B cell (primary cell): ENCODE measurements at places on chromosomes 7 and 10. TPM values are rescaled to one million over a fixed set of nuclear protein-coding genes. Genes with fewer than 3 reads are reported as not detected.

Gene PAX4
- not detected in 2 replicates for total RNA-seq

Gene DLG5
- total RNA-seq: 0.54 and 1.1 TPM in 2 replicates

Gene CYP3A7
- total RNA-seq: not detected in 2 replicates

Gene FAM25C
- not detected in 2 replicates for total RNA-seq

Gene SLC26A5
- total RNA-seq: not detected in 2 replicates

Gene DENND2A
- not detected in 2 replicates for total RNA-seq

Gene ITGA8
- total RNA-seq: not detected in 2 replicates

Gene RAB19
- total RNA-seq: 0.37 and 0.51 TPM in 2 replicates

Gene CRPPA
- total RNA-seq: 0.87 and 1.2 TPM in 2 replicates

Gene CYP2C8
- total RNA-seq: 1.4 and 1.9 TPM in 2 replicates

Gene ACTA2
- 1.6 and 1.8 TPM in 2 replicates for total RNA-seq

Gene SPDYE16
- total RNA-seq: 0.53 and 0.69 TPM in 2 replicates

Gene AGR3
- total RNA-seq: not detected in 2 replicates

Gene DPP6
- total RNA-seq: not detected in 2 replicates

Gene EBLN1
- total RNA-seq: not detected in 2 replicates

Gene LRRD1
- 0.15 and 0.17 TPM in 2 replicates for total RNA-seq

Gene PDK4
- 6.8 and 7.1 TPM in 2 replicates for total RNA-seq

Gene CFTR
- not detected in 2 replicates for total RNA-seq

Gene CALML5
- total RNA-seq: not detected in 2 replicates

Gene GNAT3
- total RNA-seq: not detected in 2 replicates

Gene GIMAP8
- total RNA-seq: 0.47 and 0.78 TPM in 2 replicates

Gene FAM237B
- not detected in 2 replicates for total RNA-seq

Gene EVX1
- total RNA-seq: not detected in 2 replicates

Gene ZNF316
- 72.6 and 76.9 TPM in 2 replicates for total RNA-seq

Gene DYDC2
- not detected in 2 replicates for total RNA-seq

Gene NPC1L1
- total RNA-seq: not detected in 2 replicates

Gene ODAD2
- not detected in 2 replicates for total RNA-seq

Gene LHFPL3
- total RNA-seq: not detected in 2 replicates

Gene TMEM176B
- total RNA-seq: 0.25 and 0.73 TPM in 2 replicates

Gene SPAM1
- not detected in 2 replicates for total RNA-seq

Gene EEPD1
- total RNA-seq: 3.8 and 4.1 TPM in 2 replicates

Gene HERC4
- total RNA-seq: 118 and 126 TPM in 2 replicates

Gene TMEM176A
- total RNA-seq: not detected in 2 replicates

Gene MYL7
- not detected in 2 replicates for total RNA-seq

Gene SOSTDC1
- total RNA-seq: not detected in 2 replicates

Gene CEP55
- total RNA-seq: 0.19 and 0.27 TPM in 2 replicates

Gene ZNF138
- 23.0 and 26.6 TPM in 2 replicates for total RNA-seq

Gene C7orf57
- total RNA-seq: not detected in 2 replicates

Gene TMEM120A
- total RNA-seq: 49.3 and 52.6 TPM in 2 replicates

Gene TAS2R3
- 8.6 and 9.5 TPM in 2 replicates for total RNA-seq

Gene TAS2R5
- 3.6 and 6.5 TPM in 2 replicates for total RNA-seq

Gene DTX2
- total RNA-seq: 66.9 and 68.4 TPM in 2 replicates

Gene TPST1
- 11.3 and 13.0 TPM in 2 replicates for total RNA-seq

Gene IGFBP3
- total RNA-seq: not detected in 2 replicates

Gene SSC4D
- total RNA-seq: not detected in 2 replicates

Gene RNF32
- total RNA-seq: 2.3 and 3.4 TPM in 2 replicates

Gene SFXN2
- 22.9 and 23.5 TPM in 2 replicates for total RNA-seq

Gene SPDYE8
- total RNA-seq: not detected in 2 replicates

Gene NUP42
- 49.2 and 58.8 TPM in 2 replicates for total RNA-seq

Gene KLF14
- total RNA-seq: 0.19 and 0.27 TPM in 2 replicates

Gene PTN
- total RNA-seq: not detected in 2 replicates

Gene GNGT1
- not detected in 2 replicates for total RNA-seq

Gene TRDMT1
- total RNA-seq: 20.4 and 24.5 TPM in 2 replicates

Gene CDNF
- total RNA-seq: 1.4 and 1.6 TPM in 2 replicates

Gene P4HA1
- total RNA-seq: 19.0 and 21.8 TPM in 2 replicates
